ENCODE measurements at places on chromosomes 1 and 21. TPM values are rescaled to one million over a fixed set of nuclear protein-coding genes. Genes with fewer than 3 reads are reported as not detected.

PADI2 gene
- polyA plus RNA-seq = 0.43 TPM

IGSF9 gene
- 16.1 TPM for polyA plus RNA-seq

MRPL20 gene
- 148 TPM for polyA plus RNA-seq

DARS2 gene
- 6.4 TPM for polyA plus RNA-seq

HAO2 gene
- not detected for polyA plus RNA-seq

HSPG2 gene
- polyA plus RNA-seq = 55.0 TPM

NPL gene
- polyA plus RNA-seq = 5.5 TPM

PDZK1 gene
- 0.05 TPM for polyA plus RNA-seq

TMPRSS2 gene
- 29.5 TPM for polyA plus RNA-seq

IFNLR1 gene
- 2.9 TPM for polyA plus RNA-seq

SLC27A3 gene
- polyA plus RNA-seq = 30.9 TPM
